Stimulated activated CD8-positive, alpha-beta memory T cell treated with anti-CD3 and anti-CD28 coated beads, Interleukin-4, amount 100 ng/mL, for 24 hours (primary cell): ENCODE measurements at places on chromosomes 4 and X.

GRCh38 chrX:138484451-138484850 is 227.1 kb downstream of the FGF13 start:
- no peak for DNase-seq

DNA sequence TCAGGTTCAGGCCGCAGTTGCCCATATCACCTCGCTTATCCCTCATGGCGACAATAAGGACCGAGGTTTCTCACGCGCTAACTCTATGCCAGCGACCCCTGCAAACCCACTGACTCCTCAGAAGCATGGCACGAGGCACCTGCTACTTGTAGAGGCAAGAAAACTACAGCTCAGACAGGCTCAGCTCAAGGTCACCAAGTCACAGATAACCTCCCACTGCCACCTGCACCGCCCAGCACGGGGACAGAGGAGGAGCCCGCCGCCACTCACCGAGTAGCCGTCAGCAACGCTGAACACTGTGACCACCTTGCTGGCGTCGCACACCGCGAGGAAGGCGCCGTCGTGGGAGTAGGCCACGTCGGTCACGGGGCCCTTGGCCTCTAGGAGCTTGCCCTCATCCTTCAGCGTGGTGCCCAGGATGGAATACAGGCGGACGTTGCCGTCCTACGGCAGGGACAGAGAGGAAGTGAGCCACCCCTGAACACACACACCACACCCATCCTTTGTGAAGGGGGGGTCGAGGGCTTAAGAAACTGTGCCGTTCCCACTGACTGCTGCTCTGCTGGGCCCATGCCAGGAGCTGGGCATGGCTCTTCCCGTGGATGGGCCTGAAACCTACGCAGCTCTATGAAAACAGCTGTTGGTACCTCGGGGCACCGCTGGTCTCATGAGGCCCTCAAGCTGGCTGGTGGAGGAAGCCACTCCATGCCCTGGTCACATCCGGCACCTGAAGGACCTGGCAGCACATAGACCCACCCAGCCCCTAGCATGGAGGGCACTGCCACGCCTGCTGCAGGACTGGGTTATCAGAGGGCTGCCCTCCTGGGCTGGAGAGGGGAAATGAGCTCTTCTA is 38.9 kb downstream of the WDR1 start:
- no peak for DNase-seq

DNA sequence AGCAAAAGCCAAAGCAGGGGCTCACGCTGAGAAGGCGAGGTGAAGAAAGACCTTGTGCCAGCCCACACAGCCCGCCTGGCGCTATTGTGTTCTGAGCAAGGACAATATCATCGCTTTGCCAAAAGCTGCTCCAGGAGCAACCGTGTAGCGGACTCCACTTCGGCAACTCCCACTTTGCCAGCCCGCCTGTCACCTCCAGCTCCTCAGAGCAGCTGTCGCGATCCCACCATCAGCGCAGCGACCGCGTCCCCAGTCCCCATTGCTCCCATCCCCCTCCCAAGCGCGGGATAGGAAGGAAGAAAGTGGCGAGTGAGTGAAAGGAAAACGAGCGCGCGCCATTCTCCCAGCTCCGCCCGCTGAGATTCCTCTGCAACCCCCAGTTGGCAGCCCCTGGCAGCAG is 759 bp downstream of the ZC4H2 start:
- DNase-seq: no peak

DNA sequence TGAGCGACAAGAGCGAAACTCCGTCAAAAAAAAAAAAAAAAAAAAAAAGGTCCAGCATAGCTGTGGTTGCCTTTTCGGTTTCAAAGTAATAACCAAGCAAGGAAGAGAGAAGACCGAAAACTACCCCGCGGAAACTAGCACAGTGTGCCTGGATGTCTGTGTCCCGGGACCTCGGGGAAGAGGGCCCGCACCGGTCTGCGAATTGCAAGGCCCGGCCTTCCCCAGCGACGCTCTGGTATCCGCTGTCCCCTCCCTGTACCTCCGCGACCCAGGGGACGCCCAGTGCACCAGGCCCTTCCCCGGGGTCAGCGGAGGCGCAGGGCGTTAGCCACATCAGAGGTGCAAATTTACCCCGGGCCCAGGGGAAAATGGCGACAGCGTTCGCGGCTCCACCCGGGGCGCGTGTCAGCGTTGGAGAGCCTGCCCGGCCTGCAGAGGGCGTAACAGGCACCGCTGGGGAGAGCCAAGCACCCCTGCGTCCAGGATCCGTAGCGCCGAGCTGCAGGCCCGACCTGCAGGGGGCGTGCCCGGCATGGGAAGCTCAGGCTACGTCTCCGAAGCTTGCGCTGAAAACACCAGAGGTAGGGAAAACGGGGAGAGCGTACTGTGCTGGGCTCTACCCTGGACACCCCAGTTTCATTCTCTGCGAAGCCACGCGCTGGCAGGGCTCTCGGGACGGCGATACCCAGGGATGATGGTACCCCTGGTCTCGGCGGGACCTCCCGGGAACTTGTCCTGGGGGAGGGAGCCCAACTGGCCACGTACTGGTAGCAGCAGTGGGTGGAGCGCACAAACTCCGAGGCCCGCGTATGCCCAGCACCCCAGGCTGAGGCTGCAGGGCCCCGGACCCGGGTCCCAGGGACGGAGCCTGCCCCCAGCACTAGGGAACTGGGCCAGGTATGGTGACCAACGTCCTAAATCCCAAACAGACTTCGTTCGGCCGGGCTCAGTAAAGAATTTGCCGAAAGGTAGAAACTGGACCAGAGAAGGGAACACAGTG is 16.2 kb downstream of the NKX6-1 start:
- no peak for DNase-seq

- no peak for DNase-seq
These were observed 36.3 kb downstream of the NAT8L start for GRCh38 chr4:2095236-2096072.

DNA sequence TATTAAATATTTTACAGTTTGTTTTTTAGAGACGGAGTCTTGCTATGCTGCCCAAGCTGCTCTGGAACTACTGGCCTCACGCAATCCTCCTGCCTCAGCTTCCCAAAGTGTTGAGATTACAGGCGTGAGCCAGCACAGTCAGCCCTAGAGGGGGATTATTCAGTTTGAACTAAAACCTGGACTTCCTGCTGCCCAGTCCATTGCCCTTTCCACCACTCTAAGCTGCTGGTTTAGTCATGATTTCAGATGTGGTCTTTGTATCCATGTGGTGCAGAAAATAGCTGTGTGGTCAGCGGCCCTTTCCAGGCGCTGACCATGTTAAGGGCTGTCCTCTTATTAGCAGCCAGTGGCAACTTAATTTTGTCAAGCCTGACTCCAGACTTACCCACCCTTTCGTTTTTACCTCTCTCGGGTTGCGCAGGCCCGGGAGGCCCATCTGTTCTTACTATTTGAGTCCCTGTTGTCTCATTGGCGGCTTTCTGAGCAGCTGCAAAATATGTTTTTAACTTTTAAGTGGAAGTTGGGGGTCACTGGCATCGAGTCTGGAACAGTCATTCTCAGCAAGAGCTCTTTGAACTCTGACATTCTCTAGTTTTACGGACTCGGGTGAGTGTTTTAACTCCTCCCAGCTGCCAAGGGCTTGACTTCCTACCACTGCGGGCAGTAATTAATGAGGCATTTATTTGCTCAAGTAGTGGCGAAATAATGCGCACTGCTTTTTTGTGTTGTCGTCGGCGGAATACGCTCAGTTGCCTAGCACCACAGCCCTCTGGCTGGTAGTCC is 773 bp upstream of the VMA21 start:
- no peak for DNase-seq

DNA sequence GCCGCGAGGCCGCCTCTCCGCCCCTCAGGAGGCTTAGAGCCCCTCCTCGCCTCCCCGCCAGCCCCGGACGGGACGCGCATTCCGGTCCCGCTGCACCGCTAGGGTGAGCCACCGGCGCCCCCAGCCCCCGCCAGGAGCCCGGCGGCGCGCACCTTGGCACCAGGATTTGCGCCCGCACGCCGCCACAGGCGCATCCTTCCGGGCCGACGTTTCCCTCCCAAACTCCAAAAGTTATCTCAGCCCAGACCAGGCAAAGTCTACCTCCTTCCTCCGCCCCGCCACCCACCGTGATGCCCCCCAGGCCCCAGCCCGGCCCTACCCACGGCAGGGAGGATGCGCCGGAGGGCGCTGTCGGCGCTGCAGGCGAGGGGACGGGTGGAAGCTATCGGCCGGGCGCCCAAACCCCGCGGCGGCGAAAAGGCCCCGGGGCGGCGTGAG is 538 bp downstream of the SCML2 start:
- no peak for DNase-seq

DNA sequence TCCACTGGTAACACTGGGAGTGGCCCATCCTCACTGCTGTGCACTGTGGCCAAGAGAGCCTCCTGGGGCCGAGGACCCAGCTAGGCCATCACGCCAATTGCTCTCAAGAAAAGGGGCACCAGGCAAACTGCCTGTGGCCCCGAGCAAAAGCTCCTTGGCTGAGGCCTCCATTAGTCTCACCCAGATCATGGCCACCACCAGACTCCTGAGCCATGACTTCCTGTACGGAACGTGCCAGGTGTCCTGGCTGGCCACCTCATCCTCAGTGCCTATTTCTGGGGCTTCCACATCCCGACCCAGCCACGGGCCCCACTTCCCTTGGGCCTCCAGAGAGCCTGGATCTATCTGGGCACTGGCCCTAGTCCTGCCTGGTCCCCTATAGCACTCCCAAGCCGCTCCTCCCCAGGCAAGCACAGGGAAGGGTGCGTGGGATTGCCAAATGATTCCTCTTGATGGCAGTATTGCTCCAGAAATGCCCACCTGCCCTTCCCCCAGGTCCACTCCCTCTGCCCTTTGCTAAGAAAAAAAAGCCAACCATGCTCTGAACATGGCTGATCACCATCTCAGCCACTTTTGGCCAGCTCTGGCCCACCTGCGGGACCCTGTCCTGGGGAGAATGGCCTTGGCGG is 212.6 kb upstream of the AGTR2 start:
- DNase-seq: no peak

DNA sequence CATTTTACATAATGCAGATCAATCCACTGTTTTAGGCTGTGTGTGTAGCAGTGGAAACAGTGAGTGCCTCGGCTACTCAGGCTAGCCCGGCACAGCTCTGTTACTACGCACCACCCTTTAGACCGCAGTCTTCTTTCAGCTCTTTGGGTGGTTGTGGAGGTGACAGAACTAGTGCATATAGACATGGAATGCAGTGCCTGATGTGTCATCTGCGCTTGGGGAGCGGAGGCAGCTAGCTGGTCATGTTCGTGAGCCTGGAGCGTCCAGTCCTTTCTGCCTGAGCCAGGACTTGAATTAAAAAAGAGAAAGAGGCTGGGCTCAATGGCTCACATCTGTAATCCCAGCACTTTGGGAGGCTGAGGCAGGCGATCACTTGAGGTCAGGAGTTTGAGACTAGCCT is 4.8 kb downstream of the TBC1D14 start:
- DNase-seq: no peak

DNA sequence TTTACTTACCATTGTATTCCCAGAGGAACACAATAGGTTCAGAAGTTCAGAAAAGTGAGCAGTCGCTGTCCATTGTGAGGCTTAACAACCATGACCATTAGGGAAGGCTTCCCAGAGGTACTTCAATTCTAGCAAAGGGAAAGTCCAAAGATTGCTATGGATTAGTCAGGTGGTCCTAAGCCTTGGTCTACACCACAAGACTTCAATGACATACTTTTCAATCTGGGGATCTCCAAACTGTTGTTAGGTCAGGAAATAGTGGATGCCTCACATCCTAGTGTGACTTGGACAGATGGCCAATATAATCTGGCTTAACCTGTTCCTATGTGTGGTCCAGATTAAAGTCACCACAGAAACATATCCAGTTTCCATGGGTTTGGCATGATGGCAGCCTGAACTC is 118.0 kb downstream of the SPCS3 start:
- no peak for DNase-seq

DNA sequence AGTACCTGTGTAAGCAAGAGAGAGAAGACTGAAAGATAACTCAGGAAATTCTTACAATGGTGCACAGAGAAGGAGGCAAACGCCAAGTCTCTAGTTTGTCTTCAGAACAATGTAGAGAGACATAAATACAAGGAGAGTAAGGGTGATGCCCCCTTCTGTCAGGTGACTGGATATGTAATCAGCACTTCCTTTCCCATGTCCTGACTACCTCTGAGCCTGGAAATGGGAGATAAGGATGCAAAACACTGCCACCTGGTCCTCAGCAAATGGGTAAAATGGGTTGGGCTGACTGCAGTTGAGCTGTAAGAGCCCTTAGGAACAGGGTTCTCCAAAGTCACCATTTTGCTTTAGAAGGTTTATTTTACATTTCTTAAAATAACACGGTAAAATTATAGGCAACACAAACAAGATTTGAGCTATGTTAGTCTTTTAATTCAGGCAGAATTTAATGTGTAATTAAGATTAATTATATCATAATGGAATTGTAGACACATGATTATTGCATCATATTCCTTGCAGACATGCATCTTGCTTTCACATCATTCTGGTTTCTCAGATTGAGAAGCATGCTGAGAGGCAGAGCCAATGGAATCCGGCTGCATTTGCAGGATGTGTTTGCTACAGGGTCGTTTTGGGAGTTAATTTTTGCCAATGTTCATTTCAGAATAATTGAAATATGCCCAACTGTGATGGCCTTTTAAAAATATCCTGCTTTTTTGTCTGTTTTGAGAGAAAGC is 37.2 kb upstream of the ARX start:
- DNase-seq: no peak
